ENCODE measurements at places on chromosomes 6 and 20. TPM values are rescaled to one million over a fixed set of nuclear protein-coding genes. Genes with fewer than 3 reads are reported as not detected.

GRCh38 chr20:47125508-47125757 lies 230.8 kb downstream of the EYA2 start:
- DNase-seq = no peak

GRCh38 chr6:2712102-2712501 lies 38.6 kb downstream of the MYLK4 start:
- no peak for DNase-seq

DNA sequence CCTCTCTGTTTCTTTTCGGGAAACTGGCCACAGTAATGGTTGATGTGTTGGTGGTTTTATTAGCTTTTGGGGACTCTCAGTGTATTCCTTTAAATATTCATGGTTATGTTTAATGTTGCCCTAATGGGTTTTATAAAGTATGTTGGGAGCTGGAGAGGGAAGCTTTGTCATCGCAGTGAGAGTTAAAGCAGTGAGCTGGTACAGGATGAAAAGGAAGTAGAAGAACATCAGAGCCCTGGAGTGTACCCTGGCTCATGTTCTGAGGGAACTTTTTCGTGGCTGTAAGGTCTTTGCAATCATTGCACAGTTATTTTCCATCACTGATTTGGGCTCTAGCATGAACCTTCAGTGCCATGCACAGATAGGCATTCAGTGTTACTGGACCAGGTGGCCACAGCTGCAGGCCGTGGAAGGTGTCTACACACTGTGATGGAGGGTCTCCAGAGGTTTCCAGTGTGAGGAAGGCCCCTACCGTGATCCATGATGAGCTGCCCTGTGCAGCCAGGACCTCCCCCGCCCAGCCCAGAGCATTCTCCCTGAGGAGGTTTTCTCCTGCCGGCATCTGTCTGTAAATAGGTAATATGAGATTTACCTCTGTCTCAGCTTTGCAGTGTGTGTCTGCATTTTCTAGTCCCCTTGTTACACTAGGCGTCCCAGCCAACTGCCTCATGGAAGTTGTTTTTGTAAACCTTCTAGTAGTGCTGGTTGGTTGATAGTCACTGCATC lies 22.4 kb upstream of the TMEM217 start:
- DNase-seq = no peak

- DNase-seq = no peak
Observed at GRCh38 chr20:36775826-36776225, 2.3 kb upstream of the DSN1 start.

- no peak for DNase-seq
Observed at GRCh38 chr20:4959592-4959991, 41.7 kb downstream of the SLC23A2 start.

DNA sequence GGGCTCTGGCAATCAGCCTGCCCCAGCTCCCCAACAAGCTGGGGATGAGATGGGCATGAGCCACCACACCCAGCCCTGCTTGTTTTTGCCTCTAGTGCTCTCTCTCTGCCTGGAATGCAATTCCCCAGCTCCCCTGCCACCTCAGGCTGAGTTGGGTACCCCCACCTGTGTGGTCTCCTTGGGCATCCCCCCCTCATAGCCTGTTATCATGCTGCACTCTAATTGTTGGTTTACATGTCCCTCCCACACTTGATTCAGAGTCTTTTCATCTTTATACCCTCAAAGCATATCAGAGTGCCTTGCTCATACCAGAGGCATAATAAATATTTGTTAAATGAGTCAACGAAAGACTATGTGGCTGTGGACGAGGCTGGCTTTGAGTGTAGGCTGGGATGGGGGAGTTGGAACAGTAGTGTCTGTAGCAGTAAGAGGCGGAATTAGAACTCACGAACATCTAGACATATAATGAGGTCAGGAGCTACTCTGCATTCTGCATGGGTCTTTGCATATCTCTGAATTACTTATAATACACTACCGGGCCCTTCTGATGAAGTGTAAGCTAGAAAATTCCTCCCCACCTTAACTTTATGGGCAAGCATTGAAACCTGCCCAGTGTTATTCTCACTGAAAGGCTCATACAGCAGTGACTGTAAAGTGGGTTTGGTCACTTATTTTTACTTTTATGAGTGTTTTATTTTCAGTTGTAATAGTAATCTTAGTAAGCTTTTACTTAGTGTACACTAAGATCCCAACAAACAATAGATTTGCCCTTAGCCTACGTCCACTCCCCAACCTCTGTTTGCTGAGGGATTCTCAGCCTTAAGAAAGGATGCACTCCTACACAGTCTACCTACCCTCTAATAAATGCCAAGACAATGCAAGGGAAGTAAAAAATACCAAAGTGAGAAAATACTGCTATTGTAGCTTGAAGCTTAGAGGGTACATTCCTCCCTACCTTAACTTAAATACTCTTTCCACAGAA lies 58.7 kb downstream of the EDN1 start:
- DNase-seq = no peak

- no peak for DNase-seq
Observed at GRCh38 chr20:20237093-20237959, 130.6 kb upstream of the INSM1 start.

DNA sequence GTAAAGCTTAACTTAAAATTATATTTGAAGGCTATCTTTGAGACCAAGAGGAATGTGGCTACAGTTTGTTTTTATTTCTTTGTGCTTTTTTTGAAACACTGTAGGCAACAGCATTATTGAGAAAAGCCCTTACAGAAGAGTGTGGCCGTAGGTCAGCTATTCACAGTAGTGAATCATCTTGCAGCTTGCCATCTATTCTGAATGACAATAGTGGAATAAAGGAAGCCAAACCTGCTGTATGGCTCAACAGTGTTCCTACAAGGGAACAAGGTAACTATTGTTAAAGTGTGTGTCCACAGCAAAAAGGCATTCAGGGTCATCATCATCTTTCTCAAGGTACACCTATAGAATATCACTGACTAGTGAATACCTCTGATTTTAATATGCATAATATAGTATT lies 88.5 kb downstream of the KIZ start:
- no peak for DNase-seq

GRCh38 chr6:32785781-32786533 lies 22.6 kb upstream of the HLA-DQB2 start:
- no peak for DNase-seq

DNA sequence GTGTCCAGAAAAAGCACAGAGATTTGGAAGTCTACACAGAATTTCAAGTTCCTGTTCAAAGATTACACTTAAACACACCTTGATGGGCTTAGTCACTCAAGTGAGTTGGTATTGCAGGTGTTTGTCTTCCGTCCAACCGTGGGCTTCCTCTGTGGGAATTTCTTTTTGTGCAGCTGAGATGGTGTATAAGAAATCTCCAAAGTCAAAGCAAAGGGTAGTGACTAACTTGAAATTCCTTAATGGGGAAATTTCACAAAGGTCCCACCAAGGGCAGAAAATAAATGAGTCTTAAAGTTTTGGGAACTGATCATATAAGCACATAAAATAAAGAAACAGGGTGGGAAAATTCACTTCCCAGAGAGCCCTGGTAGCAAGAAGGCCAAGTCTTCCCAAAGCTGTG lies 102.0 kb upstream of the TNFAIP3 start:
- DNase-seq = no peak

- no peak for DNase-seq
Observed at GRCh38 chr6:108562503-108562993, 1.8 kb downstream of the FOXO3 start.

GRCh38 chr6:34390531-34391472 lies 1.7 kb downstream of the NUDT3 start:
- no peak for DNase-seq

- no peak for DNase-seq
Observed at GRCh38 chr6:108780784-108781183, 67.4 kb upstream of the ARMC2 start.

GRCh38 chr6:28258877-28259777 lies at the start of gene NKAPL:
Gene NKAPL, plus strand, starts transcription at chr6:28259297. Its CDS starts 75 bp downstream, at chr6:28259372.
- DNase-seq = peak; percentile 40

GRCh38 chr6:21431526-21431925 lies 162.0 kb upstream of the SOX4 start:
- no peak for DNase-seq

The MC3R gene
- total RNA-seq = not detected

The BPIFB1 gene
- not detected for total RNA-seq

The PDE10A gene
- total RNA-seq = not detected

The FOXS1 gene
- not detected for total RNA-seq

The TTI1 gene
- total RNA-seq = 30.1 TPM

The NOTCH4 gene
- total RNA-seq = 4.0 TPM

Data from activated B cell treated with CpG ODN at 0.5 μM for 24 hours (primary cell).